ENCODE measurements at places on chromosomes 6 and 20.

- peak; percentile 0 for DNase-seq
Measured at GRCh38 chr20:38032585-38033329, 499 bp downstream of the TTI1 start.

DNA sequence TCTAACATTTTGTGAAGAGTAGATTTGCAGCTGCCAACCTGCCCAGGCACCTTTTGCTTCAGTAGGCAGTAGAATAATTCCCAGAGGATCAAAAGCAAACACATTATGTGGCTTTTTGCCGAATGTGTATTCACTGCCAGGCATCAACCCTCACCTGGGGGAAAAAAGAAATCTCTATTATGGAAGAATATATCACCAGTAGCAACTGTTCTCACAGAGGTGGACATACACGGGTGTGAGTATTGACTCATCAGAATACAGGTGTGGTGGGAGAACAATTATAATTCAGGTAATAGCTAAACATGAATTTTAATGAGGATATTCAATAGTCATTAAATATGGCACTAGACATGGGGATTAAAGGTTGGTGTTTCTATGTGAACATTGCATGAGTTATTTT is 910.7 kb downstream of the TFAP2A start:
- no peak for DNase-seq

DNA sequence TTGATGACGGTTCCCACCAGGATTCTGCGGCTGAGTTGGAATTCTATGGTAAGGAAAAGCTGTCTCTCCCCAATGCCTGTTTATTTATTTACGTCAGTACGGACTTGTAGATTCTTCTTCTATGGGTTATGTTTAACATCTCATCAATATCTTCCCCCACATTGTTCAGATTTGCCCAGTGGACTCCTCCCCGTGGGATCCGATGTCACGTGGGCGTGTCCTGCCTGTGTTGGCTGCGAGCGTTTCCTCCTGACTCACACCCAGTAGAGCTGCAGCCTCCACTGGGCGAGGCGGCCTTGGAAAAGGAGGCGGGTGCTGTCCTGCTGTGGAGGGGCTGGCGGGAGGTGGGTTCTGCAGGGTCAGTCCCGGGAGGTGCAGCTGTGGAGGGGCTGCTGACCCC is 46.8 kb upstream of the SLCO4A1 start:
- DNase-seq: no peak

- no peak for DNase-seq
Measured at GRCh38 chr6:22106451-22106850, 190.4 kb downstream of the PRL start.

DNA sequence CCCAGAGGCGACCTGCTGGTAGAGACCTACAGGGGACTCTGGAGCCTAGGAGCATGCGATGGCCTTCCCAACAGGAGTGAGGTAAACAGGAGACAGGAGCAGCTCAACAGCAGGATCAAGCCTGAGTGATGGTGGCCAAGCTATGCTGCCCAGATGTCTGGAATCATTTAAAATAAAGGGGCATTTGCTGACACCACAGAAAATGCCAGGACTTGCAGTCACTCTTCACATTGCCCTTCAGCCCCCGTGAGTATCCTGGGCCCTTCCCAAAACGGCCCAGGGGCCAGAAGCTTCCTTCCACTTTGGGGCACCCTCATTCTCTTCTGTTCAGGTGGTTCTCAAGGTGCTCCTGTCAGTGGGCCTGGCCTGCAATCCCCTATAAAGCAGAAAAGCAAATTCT is 23.2 kb downstream of the INSM1 start:
- no peak for DNase-seq

DNA sequence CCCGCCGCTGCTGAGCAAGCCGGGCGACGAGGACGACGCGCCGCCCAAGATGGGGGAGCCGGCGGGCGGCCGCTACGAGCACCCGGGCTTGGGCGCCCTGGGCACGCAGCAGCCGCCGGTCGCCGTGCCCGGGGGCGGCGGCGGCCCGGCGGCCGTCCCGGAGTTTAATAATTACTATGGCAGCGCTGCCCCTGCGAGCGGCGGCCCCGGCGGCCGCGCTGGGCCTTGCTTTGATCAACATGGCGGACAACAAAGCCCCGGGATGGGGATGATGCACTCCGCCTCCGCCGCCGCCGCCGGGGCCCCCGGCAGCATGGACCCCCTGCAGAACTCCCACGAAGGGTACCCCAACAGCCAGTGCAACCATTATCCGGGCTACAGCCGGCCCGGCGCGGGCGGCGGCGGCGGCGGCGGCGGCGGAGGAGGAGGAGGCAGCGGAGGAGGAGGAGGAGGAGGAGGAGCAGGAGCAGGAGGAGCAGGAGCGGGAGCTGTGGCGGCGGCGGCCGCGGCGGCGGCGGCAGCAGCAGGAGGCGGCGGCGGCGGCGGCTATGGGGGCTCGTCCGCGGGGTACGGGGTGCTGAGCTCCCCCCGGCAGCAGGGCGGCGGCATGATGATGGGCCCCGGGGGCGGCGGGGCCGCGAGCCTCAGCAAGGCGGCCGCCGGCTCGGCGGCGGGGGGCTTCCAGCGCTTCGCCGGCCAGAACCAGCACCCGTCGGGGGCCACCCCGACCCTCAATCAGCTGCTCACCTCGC is 1.5 kb downstream of the ARID1B start:
- peak; percentile 29 for DNase-seq

- no peak for DNase-seq
Measured at GRCh38 chr6:151704383-151704782, 103.1 kb upstream of the ESR1 start.
